ENCODE measurements at places on chromosomes 12 and 14.

GRCh38 chr12:25322918-25323531 is 72.3 kb upstream of the KRAS start:
- DNase-seq = no peak

DNA sequence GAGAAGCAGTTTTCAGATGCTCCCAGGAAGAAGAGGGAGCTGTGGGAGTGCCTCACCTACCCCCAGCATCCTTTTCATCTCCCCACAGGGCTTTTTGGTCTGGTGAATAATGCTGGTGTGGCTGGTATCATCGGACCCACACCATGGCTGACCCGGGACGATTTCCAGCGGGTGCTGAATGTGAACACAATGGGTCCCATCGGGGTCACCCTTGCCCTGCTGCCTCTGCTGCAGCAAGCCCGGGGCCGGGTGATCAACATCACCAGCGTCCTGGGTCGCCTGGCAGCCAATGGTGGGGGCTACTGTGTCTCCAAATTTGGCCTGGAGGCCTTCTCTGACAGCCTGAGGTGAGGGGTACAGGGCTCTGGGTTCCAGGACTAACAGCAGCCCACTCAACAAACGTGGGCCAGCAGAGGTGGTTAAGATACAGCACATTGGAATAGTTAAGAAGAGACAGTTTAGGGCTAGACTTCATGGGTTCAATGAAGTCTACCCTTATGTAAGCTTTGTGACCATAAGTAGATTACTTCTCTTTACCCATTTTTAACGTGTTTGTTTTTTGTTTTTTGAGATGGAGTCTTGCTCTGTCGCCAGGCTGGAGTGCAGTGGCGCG is 1.5 kb downstream of the RDH5 start:
- DNase-seq = no peak

GRCh38 chr12:41188058-41188840 is at the start of gene PDZRN4:
Gene PDZRN4 (plus strand): TSS chr12:41188320.
- DNase-seq = no peak

DNA sequence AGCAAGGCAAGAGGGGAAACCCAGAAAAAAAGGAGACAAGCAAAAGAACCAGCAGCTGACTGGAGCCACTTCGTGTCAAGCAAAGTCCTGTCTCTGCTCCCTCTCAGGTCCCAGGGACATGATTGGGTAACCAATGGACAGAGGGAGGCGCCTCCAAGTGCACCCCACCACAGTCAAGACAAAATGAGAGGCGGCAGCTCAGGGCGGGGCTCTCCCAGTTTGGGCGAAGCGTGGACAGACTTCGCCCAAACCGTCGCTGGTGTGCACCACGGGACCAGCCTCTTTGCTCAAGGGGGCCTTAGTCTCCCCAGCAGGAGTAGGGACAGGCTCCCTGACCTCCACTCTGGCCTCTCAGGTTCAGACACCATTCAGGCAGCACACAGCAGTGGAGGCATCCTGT is 1.5 kb upstream of the BEGAIN start:
- DNase-seq = no peak

DNA sequence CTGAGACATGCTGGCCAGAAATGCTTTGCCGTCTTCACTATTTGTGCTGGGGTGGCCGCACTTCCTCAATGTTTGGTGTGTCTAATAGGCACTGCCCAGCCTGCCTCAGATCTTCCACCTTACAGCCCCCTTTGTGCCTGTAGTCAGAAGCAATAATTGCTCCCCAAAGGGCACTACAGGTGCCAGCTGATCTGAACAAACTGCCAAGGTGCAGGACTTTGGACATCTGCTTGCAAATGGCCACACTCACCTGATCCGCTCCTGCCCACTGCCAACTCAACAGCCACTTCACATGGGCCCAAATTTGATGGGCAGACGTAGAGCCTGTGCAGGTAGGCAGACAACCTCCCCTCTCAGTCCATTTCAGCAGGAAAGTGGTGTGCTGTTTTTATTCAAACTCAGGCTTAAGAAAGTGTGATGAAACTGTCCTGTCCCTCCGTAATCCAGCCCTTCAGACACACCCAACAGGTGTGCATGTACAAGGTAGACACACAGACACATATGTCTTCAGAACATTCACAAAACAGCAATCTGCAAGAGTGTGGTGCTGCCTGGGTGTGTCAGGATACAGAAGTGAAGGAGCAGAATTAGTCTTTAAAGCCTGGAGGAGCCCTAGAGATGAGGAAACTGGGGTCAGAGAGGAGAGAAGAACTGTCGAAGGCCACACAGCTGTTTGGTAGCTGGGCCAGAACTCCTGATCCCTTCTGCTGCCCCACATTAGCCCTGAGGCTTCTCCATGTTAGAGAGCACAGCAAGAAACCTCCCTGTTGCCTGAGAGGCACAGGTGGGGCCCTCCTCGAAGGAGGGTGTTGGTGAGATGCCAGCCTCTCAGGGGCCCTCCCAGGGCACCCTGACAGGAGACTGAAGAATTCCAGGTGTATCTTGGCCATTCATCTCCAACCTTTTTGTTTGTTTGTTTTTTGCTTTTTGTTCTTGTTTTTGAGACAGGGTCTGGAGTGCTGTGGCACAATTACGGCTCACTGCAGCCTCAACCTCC is 4.4 kb upstream of the KRT75 start:
- DNase-seq = no peak

GRCh38 chr14:56855891-56856461 is 45.7 kb upstream of the OTX2 start:
- no peak for DNase-seq
